IPS-NIHi11 (cell line): ENCODE measurements at places on chromosomes 5 and 9.

DNA sequence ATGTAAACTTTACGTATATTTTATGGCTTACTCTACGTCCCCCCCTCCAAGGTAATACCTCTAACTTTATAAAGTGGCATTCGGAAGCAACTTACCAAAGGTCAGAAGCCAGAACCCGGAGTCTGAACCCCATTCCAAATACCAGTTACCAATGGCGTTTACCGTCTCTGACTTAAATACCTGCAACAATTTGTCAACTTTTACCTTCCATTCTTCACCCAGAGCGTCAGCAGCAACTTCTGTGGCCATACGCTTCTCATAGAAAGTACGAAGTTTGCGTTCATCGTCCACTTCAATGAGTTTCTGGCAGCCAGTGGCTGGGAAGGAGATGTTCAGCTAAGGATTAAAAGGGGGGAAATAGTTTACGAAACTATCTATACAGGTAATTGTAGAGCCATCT lies 753 bp downstream of the RPS6 start:
- DNase-seq: no peak

DNA sequence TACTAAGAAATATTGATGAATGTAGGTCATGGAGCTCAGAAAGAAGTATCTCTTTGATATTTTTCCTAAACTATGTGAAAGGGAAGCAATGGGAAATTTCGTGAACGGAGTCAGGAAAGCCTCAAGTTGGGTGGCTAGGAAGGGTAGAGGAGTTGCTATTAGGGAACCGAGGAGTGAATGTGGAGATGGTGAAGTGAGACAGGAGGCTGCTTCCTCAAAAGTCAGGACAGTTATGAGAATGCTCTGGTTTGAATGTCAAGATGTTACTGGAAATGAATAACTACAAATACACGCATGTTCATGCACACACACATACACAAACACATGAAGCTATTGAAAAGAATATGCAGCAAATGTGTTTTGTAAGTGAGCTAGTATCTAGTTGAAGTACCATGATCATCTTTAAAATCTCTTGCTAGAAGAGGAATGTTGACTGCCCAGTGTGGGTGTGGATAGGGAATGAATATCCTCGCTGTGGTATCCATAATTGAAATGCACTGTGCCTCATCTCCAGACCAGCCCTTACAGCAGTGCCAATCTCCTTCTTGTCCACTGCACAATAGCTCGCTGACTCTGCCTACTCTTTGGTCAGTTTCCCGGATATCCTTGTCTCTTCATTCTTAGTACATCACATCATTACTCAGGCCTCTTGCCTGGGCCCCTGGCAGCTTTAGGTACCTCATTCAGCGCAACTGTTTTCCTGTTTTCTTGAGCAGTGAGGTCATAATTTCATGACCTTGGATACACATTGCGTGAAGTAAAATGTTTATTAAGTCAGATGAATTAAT lies 21.9 kb upstream of the PDCD1LG2 start:
- DNase-seq: no peak

- DNase-seq: peak; percentile 92
Measured at GRCh38 chr9:89179895-89180734, 1.5 kb upstream of the SHC3 start.

- DNase-seq: no peak
Measured at GRCh38 chr5:137415231-137415681, 83.9 kb downstream of the SPOCK1 start.

GRCh38 chr9:114518599-114519022 lies 13.3 kb upstream of the WHRN start:
- no peak for DNase-seq

- DNase-seq: no peak
Measured at GRCh38 chr9:82682431-82682830, 380.5 kb downstream of the RASEF start.
